ENCODE measurements at places on chromosomes 1 and 21. TPM values are rescaled to one million over a fixed set of nuclear protein-coding genes. Genes with fewer than 3 reads are reported as not detected.

CLDN8 gene
- total RNA-seq: 2.3 TPM

AIRE gene
- not detected for total RNA-seq

GJA8 gene
- not detected for total RNA-seq

TNFRSF8 gene
- total RNA-seq: 1.9 TPM

PERM1 gene
- 0.15 TPM for total RNA-seq

GNG12 gene
- total RNA-seq: 46.2 TPM

CFAP45 gene
- 29.5 TPM for total RNA-seq

SH2D1B gene
- total RNA-seq: 0.61 TPM

FAM177B gene
- total RNA-seq: not detected

HES2 gene
- total RNA-seq: 0.26 TPM

BMP8B gene
- total RNA-seq: 1.0 TPM

CNR2 gene
- total RNA-seq: 0.09 TPM

LPAR3 gene
- 8.3 TPM for total RNA-seq

RHCE gene
- total RNA-seq: 0.31 TPM

GJB3 gene
- total RNA-seq: 0.51 TPM

KRTAP7-1 gene
- total RNA-seq: not detected

PLA2G2D gene
- total RNA-seq: 0.57 TPM

KANK4 gene
- total RNA-seq: 11.4 TPM

TMCO4 gene
- total RNA-seq: 22.5 TPM

GNAT2 gene
- total RNA-seq: not detected

MAP10 gene
- 2.7 TPM for total RNA-seq

CHAF1B gene
- total RNA-seq: 1.6 TPM

ICOSLG gene
- total RNA-seq: 4.0 TPM

FNDC5 gene
- total RNA-seq: 5.3 TPM

NUP210L gene
- 0.09 TPM for total RNA-seq

S100A3 gene
- 3.0 TPM for total RNA-seq

KRTAP12-2 gene
- total RNA-seq: not detected

BGLAP gene
- total RNA-seq: 1.7 TPM

ANXA9 gene
- total RNA-seq: 0.68 TPM

SLC37A1 gene
- 25.5 TPM for total RNA-seq

SLFNL1 gene
- total RNA-seq: 2.8 TPM

SMPDL3B gene
- 16.5 TPM for total RNA-seq

LRRC53 gene
- not detected for total RNA-seq

SELE gene
- 3.2 TPM for total RNA-seq

PCP4L1 gene
- total RNA-seq: 3.6 TPM

C1orf50 gene
- total RNA-seq: 4.4 TPM

METTL18 gene
- total RNA-seq: 5.9 TPM

OR4F29 gene
- total RNA-seq: not detected

ADAM30 gene
- not detected for total RNA-seq

SPRR4 gene
- total RNA-seq: not detected

TFF2 gene
- not detected for total RNA-seq

RPTN gene
- total RNA-seq: not detected

RGS5 gene
- 63.9 TPM for total RNA-seq

BATF3 gene
- 12.0 TPM for total RNA-seq

DMRTA2 gene
- 0.83 TPM for total RNA-seq

UTS2 gene
- total RNA-seq: 0.82 TPM

ITGB2 gene
- 246 TPM for total RNA-seq

KCNJ6 gene
- 0.31 TPM for total RNA-seq

LYST gene
- total RNA-seq: 82.7 TPM

TMEM240 gene
- 2.3 TPM for total RNA-seq

SPRR2D gene
- not detected for total RNA-seq

LCE1D gene
- not detected for total RNA-seq

S100A7A gene
- total RNA-seq: not detected

MFAP2 gene
- total RNA-seq: 13.3 TPM

SLC9A1 gene
- total RNA-seq: 19.3 TPM

Data from lung (tissue), 17 donors.